ENCODE measurements at places on chromosomes 2 and 18.

GRCh38 chr18:46211816-46212215 lies 107.6 kb downstream of the HAUS1 start:
- DNase-seq = no peak

GRCh38 chr2:106359512-106359911 lies 108.7 kb downstream of the RGPD3 start:
- DNase-seq = no peak

GRCh38 chr2:212157012-212157411 lies 381.6 kb downstream of the ERBB4 start:
- no peak for DNase-seq

- no peak for DNase-seq
Observed at GRCh38 chr2:236302555-236302954, 38.3 kb upstream of the ASB18 start.

DNA sequence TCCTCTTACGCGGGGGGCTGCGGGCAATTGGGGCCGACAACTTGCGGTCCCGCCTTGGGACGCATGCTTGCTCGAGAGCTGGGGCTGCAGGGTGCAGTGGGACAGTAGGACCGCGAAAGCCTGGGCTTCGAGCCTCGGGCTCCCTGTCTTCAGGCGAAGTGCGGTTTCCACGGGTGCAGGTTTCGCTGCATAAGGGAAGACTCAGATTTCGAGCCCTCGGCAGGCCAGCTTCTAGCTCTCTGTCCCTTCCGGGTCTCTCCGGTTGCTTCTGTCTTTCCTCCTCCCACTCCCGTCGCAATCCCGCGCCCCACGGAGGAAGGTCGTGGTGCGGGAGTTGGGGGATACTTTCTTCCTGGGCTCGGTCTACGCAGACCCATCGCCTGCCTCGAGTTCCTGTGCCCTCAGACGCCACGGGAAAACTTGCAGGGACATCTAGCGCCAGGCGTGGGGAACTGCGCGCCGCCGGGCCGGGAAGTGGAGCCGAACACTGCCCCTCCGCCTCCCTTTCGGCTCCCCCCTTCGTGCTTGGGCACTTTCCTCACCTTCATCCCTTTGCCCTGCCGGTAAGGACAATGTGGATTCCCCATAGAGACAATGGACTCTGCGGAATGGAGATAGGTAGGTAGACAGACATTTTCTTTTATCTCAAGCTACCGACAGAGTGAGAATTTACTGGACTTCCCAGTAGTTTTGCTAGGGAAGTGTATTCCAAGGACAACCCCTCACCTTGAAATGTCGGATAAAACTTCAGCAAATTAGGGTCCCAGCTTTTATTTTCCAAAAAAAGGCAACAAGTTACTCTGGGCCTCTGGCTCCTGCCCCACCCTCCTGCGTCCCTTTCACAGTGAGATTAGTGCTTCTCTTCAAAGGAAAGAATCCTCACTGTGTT lies 4.2 kb upstream of the HOXD13 start:
- no peak for DNase-seq

GRCh38 chr18:31274931-31275330 lies 43.0 kb upstream of the DSG1 start:
- DNase-seq = no peak

- no peak for DNase-seq
Observed at GRCh38 chr2:233919319-233919718, 2.1 kb downstream of the TRPM8 start.

- no peak for DNase-seq
Observed at GRCh38 chr2:158753641-158754611, 41.2 kb upstream of the DAPL1 start.

GRCh38 chr2:154914561-154914960 lies 216.1 kb downstream of the KCNJ3 start:
- no peak for DNase-seq

DNA sequence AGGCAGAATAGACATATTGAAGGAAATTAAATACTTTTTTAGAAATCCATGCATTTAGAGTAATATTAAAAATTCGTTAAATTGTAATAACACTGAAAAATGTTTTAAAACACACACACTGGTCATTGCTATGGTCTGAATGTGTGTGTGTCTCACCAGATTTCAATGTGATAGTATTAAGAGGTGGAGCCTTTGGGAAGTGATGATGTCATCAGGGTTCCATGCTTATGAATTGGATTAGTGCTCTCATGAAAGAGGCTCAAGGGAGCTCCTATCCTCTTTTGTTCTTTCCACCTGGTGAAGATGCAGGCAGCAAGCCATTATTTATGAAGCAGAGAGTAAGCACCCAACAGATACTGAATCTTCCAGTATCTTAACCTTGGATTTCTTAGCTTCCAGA lies 441.8 kb downstream of the CDH2 start:
- no peak for DNase-seq

DNA sequence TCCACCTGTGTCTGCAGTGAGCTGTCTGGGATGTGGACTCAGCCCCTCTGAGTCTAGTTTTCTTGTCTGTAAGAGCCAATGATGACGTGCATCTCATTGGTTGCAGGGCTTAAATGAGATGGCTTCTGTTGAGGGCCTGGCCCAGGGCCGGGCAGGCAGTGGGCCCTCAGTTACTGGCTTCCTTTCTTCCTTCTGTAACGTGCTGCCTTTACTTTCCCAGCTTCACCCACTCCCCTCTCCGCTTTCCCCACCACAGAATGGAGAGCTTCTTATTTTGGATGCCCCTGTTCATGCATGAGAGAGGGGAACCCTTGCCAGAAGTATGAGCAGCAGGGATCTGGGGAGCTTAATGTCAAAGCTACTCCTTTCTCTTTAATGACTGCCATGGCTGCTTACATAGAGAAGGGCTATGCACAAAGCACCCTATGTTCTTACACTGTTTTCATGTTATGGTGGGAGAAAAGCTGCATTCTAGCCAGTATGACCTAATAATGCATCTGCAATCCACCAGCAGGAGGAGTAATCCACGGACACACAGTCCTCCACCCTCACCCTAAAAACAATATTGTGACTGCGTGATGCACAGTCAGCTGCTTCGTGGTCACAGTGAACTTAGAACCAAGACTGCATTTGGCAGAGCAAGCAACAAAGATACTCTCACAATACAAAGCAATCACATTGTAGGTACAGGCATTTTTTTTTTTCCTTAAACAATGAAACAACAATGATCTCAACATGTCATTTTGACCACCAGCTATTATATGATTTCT lies 37.2 kb downstream of the CREG2 start:
- no peak for DNase-seq

DNA sequence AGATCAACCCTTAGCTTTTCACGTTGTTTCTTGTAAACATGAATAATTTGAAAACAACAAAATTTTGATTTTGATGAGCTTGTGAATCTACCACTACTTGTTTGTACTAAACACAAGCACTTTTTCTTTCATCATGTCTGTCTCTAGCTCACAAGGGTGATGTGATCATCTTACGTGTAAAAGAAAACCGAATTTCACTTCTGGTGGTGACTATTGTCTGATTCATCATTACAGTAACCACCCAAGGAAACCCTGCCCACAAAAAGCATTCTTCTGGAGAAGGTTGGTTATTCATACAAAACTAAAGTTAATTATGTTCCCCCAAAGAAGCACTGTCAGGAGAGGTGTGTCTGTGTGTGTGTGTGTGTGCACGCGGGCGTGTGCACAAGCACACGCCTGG lies 285.4 kb downstream of the ZNF516 start:
- DNase-seq = no peak

DNA sequence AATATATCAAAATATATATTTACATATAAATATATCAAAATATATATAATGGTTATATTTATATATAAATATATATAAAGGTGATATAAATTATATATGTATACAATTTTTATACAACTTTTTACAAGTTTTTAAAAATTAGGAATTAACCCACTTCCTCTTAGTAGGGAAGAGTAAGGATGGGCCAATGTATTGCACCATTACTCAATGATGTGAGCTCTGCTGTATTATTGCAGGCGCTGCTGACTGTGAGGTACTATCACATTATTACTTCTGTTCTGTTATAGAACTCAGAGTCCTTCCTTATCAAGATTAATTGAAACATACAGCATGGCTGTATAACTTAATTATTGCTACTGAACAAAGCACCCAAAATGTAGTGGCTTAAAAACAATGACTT lies 46.0 kb downstream of the CCDC195 start:
- no peak for DNase-seq

GRCh38 chr2:29747786-29748470 lies 173.5 kb downstream of the ALK start:
- no peak for DNase-seq

- DNase-seq = no peak
Observed at GRCh38 chr2:40653829-40654228, 201.9 kb upstream of the SLC8A1 start.

- DNase-seq = no peak
Observed at GRCh38 chr2:172643142-172643541, 87.3 kb downstream of the PDK1 start.

GRCh38 chr2:145023334-145023934 lies 503.5 kb upstream of the ZEB2 start:
- DNase-seq = no peak
